ENCODE measurements at places on chromosomes 1 and 21. TPM values are rescaled to one million over a fixed set of nuclear protein-coding genes. Genes with fewer than 3 reads are reported as not detected.

DNA sequence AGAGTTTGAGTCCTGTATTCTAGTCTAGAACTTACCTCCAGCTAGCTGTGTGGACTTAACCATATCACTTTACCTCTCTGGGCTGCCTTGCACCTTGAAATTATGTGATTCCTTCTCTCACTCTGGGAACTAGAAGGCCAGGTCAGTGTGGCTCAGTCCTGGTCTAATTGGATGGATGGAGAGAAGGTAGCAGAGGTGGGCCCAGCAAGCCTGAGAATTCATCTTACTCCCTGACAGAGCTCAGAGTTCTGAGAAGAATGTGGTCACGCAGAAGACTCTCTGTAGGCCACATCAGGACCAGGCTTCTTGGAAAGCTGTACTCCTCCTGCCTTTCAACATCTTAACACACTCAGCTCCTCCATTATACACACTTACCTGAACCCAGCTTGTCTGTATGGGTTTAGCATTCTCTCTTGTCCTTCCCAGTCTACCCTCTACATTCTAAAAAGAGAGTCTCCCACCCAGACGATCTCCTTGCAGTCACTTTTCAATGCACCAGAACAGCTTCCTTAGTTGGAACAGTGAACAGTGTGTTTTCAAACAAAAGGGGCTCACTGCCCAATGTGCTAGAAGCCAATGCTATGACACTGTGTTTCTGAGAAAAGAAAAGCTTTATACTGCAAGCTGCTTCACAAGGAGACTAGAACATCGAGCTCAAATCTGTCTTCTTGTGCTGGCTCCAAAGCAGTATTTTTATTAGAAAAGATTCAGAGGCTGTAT lies 60.5 kb downstream of the CAPN9 start:
- DNase-seq: no peak

- DNase-seq: no peak
Measured at GRCh38 chr1:206102292-206102936, 14.8 kb downstream of the AVPR1B start.

DNA sequence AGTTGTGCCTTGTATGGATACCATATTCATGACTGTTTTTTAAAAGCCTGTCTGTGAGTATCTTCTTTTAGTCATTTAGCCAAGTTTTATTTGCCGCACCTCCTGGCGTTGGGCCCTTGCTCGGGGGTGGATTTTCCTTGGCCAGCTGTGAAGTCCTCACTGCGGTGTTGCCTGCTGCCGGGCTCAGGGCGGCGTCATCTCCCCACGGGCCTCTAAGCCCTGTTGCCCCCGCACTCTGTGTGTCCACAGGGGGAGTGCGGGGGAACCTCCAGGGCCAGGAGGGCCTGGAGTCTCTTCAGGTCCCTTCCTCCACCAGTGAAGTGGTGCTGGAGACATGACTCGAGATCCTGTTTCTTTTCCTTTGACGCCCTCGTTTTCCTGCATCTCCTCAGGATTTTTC lies 65.8 kb upstream of the DIP2A start:
- DNase-seq: no peak

S100A7 gene
- not detected for total RNA-seq

REG4 gene
- not detected for total RNA-seq

Data from PC-9 (cell line).